ENCODE measurements at places on chromosomes 1 and 21. TPM values are rescaled to one million over a fixed set of nuclear protein-coding genes. Genes with fewer than 3 reads are reported as not detected.

DNA sequence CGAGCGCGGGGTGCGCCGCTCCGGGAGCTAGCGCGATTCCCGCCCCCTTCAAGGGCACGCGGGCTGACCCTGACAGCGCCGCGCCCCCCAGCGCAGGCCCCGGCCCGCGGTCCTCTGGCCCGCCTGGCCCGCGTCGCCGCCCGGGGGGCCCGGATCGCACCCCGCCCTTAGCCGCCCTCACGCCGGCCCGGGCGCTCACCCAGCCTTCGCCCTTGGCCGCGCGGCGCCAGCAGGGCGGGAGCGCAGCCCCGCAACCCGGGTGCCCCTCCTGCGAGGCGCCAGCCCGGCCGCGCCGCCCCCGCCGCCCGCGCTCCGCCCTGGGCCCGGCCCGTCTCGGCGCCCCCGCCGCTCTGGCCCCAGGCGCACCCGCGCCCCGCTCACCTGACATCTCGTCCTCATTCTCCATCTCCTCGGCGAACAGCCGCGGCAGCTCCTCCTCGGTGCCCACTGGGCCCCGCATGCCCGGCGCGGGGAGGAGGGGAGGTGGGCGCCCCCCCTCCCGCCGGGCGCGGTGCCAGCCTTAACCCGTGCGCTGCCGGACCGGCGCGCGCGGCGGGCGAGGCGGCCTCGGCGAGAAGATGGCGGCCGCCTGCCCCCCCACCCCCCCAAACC lies 451 bp downstream of the CHD5 start:
- no peak for DNase-seq

SPRR2F gene
- not detected for polyA plus RNA-seq

PIK3CD gene
- polyA plus RNA-seq: 1.9 TPM

TCHH gene
- polyA plus RNA-seq: 0.03 TPM

ZYG11A gene
- 0.05 TPM for polyA plus RNA-seq

GRCh38 chr1:215518594-215518993 lies 48.5 kb upstream of the KCTD3 start:
- DNase-seq: no peak

SIM2 gene
- 2.9 TPM for polyA plus RNA-seq

DPH2 gene
- polyA plus RNA-seq: 18.6 TPM

- DNase-seq: no peak
Measured at GRCh38 chr1:56125316-56125715, 454.0 kb downstream of the PLPP3 start.

DNA sequence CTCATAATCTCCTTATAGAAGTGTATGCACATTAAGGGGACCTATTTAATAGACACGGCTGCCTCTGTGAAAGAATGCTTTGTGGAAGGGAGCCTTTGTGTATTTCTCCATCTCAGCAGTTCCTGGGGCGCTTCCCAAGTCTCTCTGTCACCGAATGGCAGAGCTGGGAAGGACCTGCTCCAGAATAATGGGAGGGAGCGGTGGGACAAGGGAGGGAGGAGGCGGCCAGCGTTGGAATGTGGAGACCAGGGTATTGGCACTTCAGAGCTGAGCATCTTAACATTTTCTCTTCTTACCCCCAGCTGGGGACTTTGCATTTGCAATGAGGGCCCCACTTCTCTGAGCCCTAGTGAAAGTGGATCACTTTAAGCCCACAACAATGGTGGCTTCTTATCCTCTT lies 23.9 kb downstream of the CACHD1 start:
- no peak for DNase-seq

C1orf210 gene
- not detected for polyA plus RNA-seq

DNA sequence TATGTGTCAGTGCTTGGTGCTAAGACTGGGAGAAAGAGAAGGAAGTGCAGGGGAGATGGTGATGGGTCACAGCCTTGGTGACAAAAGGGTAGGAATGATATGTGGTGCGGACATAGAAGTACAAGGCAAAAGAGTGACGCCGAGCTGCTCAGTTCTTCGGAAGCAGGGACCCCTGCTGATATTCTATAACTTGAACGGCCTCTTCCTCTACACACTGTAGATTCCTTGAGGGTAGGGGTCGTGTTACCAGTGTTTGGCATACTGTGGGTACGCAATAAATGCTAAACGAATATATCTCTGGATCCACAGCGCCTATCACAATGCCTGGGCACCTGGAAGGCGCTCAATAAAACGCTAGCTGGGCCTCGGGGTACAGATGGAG lies 488 bp downstream of the DBT start:
- no peak for DNase-seq

DNA sequence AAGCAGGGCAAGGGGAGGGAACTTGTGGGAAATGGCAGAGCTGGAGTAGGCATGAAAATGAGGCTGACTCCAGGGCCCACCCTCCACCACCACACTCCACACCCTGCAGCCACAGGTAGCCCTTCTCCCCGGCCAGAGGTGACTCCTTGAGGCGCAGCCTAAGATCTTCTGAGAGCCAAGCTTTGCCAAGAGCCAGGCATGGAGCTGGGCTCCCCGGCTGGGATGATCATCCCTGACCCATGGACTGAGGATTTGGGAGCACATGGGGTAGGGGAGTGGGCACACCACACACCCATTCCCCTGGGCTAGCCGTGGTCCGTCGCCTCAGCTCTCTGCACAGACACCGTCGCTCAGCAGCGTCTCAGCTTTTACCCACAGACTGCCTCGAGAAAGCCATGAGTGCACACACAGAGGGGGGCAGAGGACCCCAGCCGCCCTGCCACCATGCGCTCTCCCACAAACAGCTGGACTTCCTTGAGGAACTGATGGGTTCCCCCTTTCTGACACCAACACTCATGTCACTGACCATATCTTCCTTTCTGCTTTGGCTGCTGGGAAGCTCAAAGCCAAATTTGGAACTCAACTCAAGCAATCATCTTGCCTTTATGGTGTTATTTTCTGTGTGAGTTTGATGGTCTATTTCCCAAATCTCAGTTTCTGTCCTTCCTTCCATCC lies 123.6 kb upstream of the RUNX3 start:
- no peak for DNase-seq

LRIF1 gene
- polyA plus RNA-seq: 8.7 TPM

DNA sequence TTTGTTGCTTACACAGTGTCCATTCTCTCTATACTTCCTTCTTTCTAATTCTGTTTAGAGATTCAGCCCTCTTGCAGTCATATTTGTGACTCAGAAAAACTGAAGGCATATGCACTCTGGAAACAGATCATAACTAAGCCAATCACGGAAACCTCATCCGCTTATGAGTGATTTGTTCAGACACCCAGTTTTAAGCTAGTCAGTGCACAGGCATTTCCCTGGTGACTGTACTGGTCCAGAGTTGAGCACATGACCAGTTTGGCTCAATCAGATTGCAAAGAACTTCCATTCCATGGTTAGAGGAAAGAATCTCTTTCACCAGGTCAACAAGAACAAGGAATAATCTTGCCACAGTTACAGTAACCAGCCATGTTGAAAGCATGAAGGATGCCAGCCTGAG lies 69.2 kb upstream of the SGIP1 start:
- no peak for DNase-seq

CASQ1 gene
- polyA plus RNA-seq: 1,211 TPM

IFI44 gene
- polyA plus RNA-seq: 6.5 TPM

Measured in forelimb muscle (tissue), 1 donor.